ENCODE measurements at places on chromosomes 5 and 9.

DNA sequence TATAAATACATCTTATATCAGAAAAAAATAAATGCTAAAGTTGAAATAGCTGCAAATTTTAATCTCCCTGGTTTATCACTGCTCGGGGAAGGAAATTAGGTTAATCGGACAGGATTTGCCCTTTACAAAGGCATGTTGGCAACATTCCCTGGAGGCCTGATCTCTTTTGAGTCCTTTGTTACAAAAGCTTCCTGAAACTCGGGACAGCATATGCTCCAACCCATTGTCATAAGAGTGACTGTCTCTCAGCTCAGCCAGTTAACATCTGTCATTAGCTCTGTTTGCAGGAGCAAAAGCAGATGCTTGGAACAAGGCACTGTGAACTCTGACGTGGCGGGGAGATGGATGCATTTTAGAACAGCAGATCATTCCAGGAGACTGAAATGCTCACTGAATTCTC, 80.6 kb downstream of the MYO10 start:
- H3K4me3 ChIP-seq, result no peak overlapping the region
- no peak for DNase-seq
- no peak overlapping the region for H3K27ac ChIP-seq
- peaks cover 28% of the 10 kb centered on the region for H3K4me1 ChIP-seq
- no peaks in the 10 kb centered on the region for H3K36me3 ChIP-seq
- H3K27me3 ChIP-seq, result no peaks in the 10 kb centered on the region

DNA sequence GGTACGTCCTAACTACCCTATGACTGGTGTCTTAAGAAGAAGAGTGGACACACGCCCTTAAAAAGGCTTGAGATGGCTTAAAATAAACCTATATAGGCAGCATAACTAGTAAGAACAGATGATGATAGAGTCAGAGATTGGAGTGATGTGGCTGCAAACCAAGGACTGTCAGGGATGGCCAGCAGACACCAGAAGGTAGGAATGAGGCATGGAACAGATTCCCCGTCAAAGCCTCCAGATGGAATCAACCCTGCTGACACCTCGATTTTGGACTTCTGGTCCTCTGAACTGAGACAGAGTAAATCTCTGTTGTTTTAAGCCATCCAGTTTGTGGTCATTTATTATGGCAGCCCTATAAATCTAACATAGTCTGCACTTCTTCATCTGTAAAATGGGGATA, 7.4 kb downstream of the TMOD1 start:
- H3K36me3 ChIP-seq, result no peaks in the 10 kb centered on the region
- peaks cover 6% of the 10 kb centered on the region for H3K4me1 ChIP-seq
- no peak overlapping the region for H3K27ac ChIP-seq
- no peak for DNase-seq
- no peak overlapping the region for H3K4me3 ChIP-seq

GRCh38 chr9:130901498-130902203, 5.0 kb upstream of the QRFP start:
- H3K4me1 ChIP-seq, result no peaks in the 10 kb centered on the region
- peaks cover 23% of the 10 kb centered on the region for H3K27me3 ChIP-seq
- H3K27ac ChIP-seq, result no peak overlapping the region
- no peak overlapping the region for H3K4me3 ChIP-seq

DNA sequence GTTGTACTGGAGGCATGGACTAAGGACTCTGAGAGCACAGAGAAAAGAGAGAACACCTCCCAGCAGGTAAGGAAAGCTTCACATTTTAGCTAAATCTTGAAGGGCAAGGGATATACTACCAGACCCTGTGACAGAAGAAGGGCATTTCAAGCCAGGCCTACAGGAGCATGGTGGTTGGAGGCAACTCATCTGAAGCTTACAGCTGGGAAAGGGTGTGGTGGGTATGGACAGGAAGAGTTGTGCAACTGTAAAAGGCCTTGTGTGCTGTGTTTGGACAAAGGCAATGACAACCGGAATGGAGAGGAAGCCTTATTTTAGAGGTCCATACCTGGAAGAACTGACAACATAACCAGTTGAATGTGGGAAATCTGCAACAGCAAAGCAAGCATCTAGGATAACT, 31.2 kb downstream of the NIPSNAP3B start:
- no peaks in the 10 kb centered on the region for H3K4me1 ChIP-seq
- no peak for DNase-seq
- H3K27me3 ChIP-seq, result no peaks in the 10 kb centered on the region
- no peak overlapping the region for H3K4me3 ChIP-seq
- H3K36me3 ChIP-seq, result peaks cover 97% of the 10 kb centered on the region

DNA sequence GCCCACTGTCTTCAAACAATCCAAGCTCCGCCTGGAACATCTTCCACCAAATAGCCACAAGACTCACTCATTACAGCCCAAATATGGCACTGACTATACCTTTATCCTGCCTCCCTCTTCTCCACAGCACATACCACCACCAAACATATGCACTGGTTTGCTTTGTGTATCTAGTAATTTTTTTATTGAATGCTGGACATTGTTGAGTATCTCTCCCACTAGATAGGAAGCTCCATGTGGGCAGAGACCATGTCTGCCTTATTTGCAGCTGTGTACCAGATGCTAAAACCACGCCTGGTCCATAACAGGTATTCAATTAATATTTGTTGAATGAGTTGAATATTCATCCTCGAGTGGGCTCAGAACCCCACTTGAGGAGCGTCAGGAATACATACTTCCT, 67.2 kb upstream of the FUBP3 start:
- no peaks in the 10 kb centered on the region for H3K36me3 ChIP-seq
- H3K27me3 ChIP-seq, result no peaks in the 10 kb centered on the region
- H3K27ac ChIP-seq, result no peak overlapping the region
- H3K4me3 ChIP-seq, result no peak overlapping the region
- no peaks in the 10 kb centered on the region for H3K4me1 ChIP-seq
- no peak for DNase-seq

DNA sequence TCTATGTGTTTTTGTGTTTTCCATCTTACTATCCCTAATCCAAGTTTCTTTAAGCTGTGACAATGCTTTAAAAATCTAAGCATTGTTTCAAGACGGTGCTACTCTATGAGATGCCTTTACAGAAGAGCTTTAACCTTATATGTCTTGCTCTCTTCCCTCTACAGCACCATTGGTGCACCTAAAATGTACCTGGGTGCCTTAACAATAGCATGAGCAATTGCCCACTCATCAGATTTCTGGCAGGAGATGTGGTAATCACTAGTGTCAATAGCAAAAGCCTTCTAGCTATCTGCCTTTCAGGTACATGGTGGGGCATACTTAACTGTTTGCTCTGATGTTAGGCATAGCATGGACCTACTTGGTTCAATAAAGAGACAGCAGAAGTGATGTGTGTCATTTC, 222.3 kb upstream of the KIF2A start:
- H3K27ac ChIP-seq, result no peak overlapping the region
- H3K4me1 ChIP-seq, result peaks cover 3% of the 10 kb centered on the region
- H3K4me3 ChIP-seq, result no peak overlapping the region
- H3K27me3 ChIP-seq, result no peaks in the 10 kb centered on the region

DNA sequence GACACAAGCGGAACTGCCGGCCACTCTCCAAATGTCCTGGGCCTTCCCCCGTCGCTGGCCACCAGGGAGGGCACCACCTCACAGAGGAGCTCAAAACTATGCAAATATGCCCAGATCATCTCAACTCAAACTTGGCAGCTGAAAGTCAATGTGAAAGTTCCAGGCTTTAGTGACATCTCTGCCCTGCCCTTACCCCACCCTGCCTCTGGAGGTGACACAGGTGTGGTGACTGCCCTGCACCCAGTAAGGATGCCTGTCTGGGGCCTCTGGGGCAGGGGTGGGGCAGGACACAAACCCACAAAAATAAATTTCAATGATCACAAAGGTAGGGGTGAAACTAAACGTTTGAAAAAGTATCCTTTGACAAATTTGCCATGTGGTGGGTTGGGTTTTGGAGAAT, 213.4 kb downstream of the HSPA4 start:
- no peaks in the 10 kb centered on the region for H3K36me3 ChIP-seq
- H3K4me1 ChIP-seq, result no peaks in the 10 kb centered on the region
- no peaks in the 10 kb centered on the region for H3K27me3 ChIP-seq

GRCh38 chr5:78046006-78046405, 248.5 kb downstream of the AP3B1 start:
- H3K27me3 ChIP-seq, result no peaks in the 10 kb centered on the region
- H3K4me3 ChIP-seq, result no peak overlapping the region
- no peak for DNase-seq
- H3K36me3 ChIP-seq, result no peaks in the 10 kb centered on the region

- no peaks in the 10 kb centered on the region for H3K36me3 ChIP-seq
- no peaks in the 10 kb centered on the region for H3K27me3 ChIP-seq
- peak; percentile 77 for DNase-seq
- peaks cover 4% of the 10 kb centered on the region for H3K4me1 ChIP-seq
Observed at GRCh38 chr9:121529237-121529987, 29.8 kb upstream of the GGTA1 start.

DNA sequence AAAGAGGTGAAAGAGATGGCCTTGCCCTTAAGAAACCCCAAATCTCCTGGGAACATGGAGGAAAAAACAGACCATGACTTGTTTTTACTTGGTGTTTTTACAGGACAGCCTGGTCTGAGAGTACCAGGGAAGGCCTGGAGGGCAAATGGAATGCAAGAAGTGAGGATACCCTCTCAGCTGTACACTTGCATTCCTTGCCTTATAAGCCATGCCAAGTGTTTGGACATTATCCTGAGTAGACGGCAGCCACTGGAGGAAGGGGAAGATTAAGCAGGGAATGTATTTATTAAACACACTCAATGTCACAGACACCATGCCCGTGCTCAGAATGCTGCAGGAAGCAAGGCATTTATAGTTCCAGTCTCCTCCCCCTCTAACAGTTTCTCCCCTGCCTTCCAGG, 581.4 kb downstream of the CDK5RAP2 start:
- no peaks in the 10 kb centered on the region for H3K4me1 ChIP-seq
- DNase-seq, result no peak
- no peaks in the 10 kb centered on the region for H3K27me3 ChIP-seq
- no peak overlapping the region for H3K4me3 ChIP-seq
- no peak overlapping the region for H3K27ac ChIP-seq
- no peaks in the 10 kb centered on the region for H3K36me3 ChIP-seq

DNA sequence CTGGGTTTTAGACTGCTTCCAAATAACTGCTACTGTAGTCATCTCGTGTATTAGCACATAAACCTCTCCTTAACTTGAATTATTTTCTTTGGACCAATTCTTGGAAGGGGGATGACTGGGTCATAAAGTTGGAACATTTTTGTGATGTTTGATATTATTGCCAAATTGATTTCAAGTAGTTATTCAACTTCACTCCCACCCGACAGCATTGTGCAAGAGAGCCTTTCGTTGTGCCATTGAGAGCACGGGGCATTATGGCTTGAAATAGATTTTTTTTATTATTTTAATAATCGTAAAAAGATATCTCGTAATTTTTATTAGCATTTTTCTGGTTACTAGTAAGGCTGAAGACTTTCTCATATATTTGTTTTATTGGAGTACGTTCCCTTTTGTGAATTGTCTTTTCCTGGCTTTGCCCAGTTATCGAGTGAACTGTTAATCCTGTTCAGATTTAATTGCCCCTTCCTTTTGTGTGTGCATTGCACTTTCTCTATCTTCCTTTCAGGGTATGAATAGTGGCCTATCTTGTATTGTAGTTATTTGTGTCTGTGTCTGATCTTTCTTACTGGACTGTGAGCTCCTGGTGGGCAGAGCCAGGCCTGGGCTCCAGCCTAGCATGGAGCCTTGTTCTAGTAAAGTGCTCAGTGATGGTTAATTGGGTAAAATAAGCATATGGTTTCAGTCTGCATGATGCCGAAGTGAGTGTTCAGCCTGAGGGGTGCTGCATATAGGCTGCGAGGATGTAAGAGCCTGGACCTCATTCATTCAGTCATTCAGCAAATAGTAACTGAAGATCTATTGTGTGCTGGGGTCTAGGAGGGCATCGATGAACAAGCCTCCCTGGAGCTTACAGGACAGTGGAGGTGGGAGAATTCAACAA, 93.5 kb upstream of the SHB start:
- H3K27ac ChIP-seq, result no peak overlapping the region
- no peak overlapping the region for H3K4me3 ChIP-seq
- no peak for DNase-seq
- no peaks in the 10 kb centered on the region for H3K27me3 ChIP-seq
- no peaks in the 10 kb centered on the region for H3K36me3 ChIP-seq

- H3K4me1 ChIP-seq, result peaks cover 13% of the 10 kb centered on the region
- H3K27ac ChIP-seq, result peak overlapping the region; percentile 87
- DNase-seq, result no peak
- H3K36me3 ChIP-seq, result peaks cover 30% of the 10 kb centered on the region
Observed at GRCh38 chr5:1799110-1799601, 481 bp downstream of the MRPL36 start.

- no peak for DNase-seq
- H3K27me3 ChIP-seq, result no peaks in the 10 kb centered on the region
- no peak overlapping the region for H3K27ac ChIP-seq
- H3K36me3 ChIP-seq, result peaks cover 11% of the 10 kb centered on the region
- peaks cover 9% of the 10 kb centered on the region for H3K4me1 ChIP-seq
Observed at GRCh38 chr5:140190872-140191218, 15.9 kb downstream of the CYSTM1 start.

DNA sequence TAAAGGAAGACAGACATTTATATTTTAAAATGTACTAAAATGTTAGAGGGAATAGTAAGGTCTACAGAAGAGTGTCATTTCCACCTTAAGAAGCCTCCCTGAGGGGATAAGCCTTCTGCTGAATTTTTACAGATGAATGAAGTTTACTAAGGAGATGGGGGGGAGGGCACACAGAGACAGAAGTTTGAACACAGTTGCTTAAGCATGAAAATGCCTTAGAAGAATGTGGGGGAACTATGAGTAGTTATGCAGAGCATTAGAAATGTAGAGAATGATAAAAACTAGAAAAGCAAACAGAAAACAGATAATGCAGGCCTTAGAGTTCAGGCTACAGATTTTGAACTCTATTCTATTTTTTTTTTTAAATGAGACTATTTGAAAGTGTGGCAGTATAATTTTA, 232.2 kb upstream of the VLDLR start:
- H3K4me1 ChIP-seq, result no peaks in the 10 kb centered on the region
- H3K27me3 ChIP-seq, result no peaks in the 10 kb centered on the region
- H3K27ac ChIP-seq, result no peak overlapping the region

GRCh38 chr5:56037531-56038010, 42.8 kb upstream of the IL6ST start:
- DNase-seq, result no peak
- no peaks in the 10 kb centered on the region for H3K27me3 ChIP-seq
- H3K4me1 ChIP-seq, result peaks cover 9% of the 10 kb centered on the region
- no peak overlapping the region for H3K4me3 ChIP-seq
- no peaks in the 10 kb centered on the region for H3K36me3 ChIP-seq

Measured in upper lobe of right lung (tissue), 1 donor.